Stimulated activated naive CD4-positive, alpha-beta T cell treated with Interleukin-2 at 50 U/mL for 16 hours (primary cell): ENCODE measurements at places on chromosomes 12 and 14.

- no peak for DNase-seq
Measured at GRCh38 chr14:74569806-74570591, 42.0 kb downstream of the LTBP2 start.

GRCh38 chr12:109497675-109498074, 20.2 kb downstream of the UBE3B start:
- DNase-seq = no peak

- no peak for DNase-seq
Measured at GRCh38 chr14:76927971-76928700, 100.4 kb downstream of the IRF2BPL start.

DNA sequence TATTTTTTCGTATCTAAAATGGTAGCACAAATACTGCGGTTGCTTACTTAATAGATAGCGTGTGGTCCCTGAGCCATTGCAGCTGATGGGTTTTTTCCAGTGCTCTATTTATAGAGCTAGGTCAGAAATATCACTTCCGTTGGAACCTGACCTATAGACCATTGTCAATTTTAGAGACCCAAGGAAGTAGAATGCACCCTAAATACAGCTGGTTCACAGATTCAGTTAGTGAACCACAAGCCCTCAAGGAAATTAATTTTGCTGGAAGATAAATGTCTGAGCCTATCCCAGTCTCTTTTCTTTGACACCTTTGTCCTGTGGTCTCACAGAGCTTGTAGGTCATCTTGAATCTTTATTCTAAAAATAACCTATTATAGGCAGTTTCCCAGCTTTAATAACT, 391.0 kb downstream of the ZFP36L1 start:
- no peak for DNase-seq

DNA sequence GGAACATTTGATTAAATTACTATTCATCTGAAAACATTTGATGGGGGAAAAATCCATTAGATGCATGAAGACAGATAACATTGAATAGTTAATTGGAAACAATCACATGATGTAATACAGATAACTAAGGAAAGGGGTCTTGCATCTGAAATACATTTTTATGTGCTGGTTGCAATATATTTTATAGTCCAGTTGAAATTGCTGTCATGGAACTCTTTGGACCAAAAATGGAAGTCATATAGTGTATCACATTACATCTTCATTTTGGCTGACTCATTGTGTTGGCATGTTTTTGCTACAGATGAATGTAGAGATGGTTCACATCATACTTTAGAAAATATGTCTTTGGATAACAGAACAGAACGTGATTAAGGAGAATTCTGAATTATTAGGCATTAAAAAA, 43.0 kb upstream of the GNPNAT1 start:
- no peak for DNase-seq

DNA sequence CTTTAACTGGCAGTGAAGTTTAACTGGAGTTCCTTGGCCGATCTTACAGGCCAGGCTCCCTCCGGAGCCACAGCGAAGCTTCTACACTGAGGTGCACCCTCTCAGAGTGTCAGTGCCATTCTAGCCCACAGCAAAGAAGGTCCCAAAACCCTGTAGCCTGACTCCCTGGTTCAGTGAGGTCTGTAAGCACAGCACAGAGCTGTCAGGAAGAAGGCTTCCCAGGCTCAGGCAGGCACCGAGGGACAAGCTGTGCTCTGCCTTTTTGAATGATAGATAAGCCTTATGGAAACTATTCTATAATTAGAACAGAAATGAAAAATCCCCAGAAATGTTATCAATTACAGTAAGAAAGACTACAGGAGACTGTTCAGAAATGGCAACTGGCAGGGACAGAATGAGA, 40.2 kb downstream of the MOK start:
- DNase-seq = no peak

- DNase-seq = peak; percentile 42
Measured at GRCh38 chr14:103518422-103519042, 4.1 kb downstream of the CKB start.

- DNase-seq = peak; percentile 27
Measured at GRCh38 chr14:55129086-55129427, at the start of gene LGALS3. LGALS3 (plus strand) TSS chr14:55129252; CDS start chr14:55137374, 8,122 bp downstream.

GRCh38 chr12:22051114-22051698, 5.2 kb downstream of the CMAS start:
- DNase-seq = no peak

- DNase-seq = no peak
Measured at GRCh38 chr12:272942-273341, 10.3 kb upstream of the SLC6A13 start.

DNA sequence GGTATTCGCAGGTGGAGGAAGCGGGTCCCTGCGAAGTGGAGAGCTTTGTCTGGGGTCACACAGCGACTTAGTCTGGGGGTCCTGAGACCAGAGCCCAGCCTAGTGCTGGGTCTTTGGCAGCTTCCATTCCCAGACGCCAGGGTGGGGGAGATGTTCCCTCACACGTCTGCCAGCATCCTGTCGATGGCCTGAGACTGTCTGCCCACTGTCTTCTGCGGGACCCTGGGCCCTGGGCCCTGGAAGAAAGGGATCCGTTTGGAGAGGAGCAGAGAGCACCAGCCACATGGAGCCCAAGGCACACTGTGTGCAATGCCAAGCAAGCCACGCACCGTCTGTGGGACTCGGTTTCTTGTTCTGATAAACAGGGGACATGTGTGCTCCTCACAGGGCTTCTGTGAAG, 197.2 kb downstream of the KIF26A start:
- no peak for DNase-seq

DNA sequence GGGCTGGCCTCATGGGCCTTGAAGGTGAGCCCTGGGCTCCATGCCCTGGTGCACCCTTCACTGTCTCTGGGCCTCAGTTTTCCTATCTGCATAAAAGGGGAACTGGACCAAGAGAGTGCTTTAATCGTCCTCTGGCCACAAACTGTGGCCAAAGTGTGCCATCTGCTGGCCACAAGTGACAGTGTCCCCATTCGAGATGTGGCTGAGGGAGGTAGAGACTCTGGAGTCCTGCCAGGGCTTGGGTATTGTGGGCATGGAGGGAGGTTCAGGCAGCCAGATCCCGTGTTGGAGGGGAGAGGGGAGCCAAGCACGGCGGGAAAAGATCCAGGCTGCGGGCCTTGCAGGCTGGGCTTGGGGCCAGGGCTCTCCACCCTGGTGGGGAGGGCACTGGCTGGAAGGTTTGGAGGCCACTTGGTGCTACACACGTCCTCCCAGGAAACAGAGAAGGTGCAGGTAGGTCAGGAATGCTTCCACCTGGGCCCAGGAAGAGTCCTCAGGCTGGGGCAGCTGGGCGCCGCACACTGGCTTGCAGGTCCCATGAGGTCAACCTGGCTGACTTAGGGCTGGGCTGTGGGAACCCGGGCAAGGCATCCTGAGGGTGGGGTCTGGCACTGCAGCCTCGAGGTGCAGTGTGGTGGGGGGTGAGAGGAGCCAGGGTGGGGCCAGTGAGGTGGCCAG, 7.3 kb upstream of the KIF26A start:
- no peak for DNase-seq
